Activated effector memory CD4-positive, alpha-beta T cell treated with anti-CD3 and anti-CD28 coated beads, Interleukin-2, amount 50 U/mL, for 16 hours (primary cell): ENCODE measurements at places on chromosomes 3 and 15.

DNA sequence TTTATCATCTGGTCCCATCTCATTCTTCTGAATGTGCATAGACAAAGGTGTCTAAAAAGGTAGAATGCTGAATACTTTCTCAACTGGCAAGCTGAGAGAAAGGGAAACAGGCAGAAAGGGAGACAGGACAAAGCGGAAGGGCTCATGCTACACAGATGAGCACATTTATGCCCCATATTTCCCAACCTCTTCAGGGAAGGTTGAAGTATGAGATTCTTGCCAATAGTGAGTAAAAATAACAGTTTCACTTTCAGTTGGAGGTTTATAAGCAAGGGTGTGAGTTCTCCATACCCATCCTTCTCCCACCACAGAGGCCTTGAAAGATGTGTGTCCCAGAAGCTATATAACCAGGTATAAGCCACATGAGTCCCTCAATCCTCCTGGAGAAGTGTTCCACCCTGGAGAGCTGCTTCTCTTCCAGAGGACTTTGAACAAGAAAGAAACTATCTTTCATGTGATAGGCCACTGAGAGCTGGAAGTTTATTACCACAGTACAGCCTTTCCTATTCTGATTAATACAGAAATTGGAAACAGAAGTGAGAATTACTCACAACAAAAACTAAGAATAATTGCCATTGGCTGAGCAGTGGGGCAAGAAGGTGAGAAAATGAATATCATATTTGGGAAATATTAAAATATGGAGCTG, 709.4 kb upstream of the NR2F2 start:
- DNase-seq: no peak

GRCh38 chr3:194219826-194220410, 84.0 kb downstream of the HES1 start:
- DNase-seq: no peak

- no peak for DNase-seq
Observed at GRCh38 chr3:88469216-88469615, 319.5 kb downstream of the C3orf38 start.

- DNase-seq: no peak
Observed at GRCh38 chr3:134526319-134526718, 40.5 kb downstream of the CEP63 start.

- no peak for DNase-seq
Observed at GRCh38 chr3:17187589-17188184, 302.9 kb downstream of the PLCL2 start.

DNA sequence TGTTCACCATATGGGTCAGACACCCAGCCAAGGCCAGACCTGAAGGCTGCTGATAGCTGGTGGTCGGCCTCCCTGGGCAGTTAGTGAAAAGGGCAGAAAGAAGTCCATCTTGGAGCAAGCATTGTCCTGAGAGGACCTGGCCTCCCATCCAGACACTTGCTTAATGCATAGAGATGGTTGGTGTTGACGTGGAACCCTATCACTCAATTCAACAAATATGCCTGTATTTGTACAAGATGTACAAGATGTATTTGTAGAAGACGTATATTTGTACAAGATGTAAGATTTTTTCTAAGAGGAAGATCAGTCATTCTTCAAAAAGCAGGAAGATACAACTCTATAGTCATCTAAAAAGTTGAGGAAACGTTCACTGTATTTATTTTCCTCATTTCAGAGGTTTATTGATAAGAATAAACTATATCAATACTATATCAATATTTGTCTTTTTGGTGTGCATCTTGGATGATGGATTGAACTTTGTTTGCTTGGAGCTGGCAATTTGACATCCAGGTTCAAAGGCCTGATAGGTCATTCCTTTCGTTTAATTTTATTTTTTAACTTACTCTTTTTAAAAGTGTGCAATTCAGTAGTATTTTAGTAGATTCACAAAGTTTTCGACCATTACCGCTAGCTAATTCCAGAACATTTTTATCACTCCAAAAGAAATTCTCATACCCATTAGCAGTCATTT, 5.9 kb downstream of the TMEM42 start:
- DNase-seq: no peak

DNA sequence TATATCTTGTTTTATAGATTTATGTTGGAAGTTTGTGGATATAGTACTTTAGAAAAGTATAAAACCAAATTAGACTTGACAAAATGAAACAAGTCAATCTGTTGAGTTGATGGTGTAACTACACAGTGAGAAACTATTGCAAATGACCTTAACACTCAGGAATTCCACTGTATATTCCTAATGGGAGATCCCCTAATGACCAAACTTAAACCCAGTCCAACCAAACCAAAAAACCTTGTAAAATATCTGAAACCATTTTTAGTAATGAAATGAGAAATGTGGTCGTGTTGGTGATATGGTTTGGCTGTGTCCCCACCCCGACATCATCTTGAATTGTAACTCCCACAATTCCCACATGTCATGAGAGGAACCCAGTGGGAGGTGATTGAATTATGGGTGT, 31.9 kb upstream of the ATP13A3 start:
- no peak for DNase-seq

GRCh38 chr3:134985864-134986715, 191.0 kb downstream of the EPHB1 start:
- no peak for DNase-seq
